Stimulated activated CD4-positive, alpha-beta T cell treated with anti-CD3 and anti-CD28 coated beads, Interleukin-4, amount 100 ng/mL, for 24 hours (primary cell): ENCODE measurements at places on chromosomes 3 and 15.

DNA sequence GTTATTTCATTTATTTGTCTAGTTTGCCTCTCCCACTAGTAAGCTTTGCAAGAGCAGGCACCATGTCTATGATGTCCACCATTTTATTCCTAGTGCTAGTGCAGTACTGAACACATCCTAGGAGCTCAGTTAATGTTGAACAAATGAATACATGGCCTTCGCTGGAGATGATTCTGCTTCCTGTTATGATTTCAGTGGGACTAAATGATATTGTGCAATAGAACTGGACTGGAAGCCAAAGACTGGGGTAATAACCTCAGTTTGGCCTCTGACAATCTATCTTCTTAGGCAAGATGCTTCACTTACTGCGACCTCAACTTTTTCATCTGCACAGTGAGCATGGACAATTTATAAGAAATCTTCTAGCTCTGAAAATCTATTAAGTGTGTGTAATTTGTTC is 191.3 kb downstream of the ADAMTSL3 start:
- no peak for DNase-seq

DNA sequence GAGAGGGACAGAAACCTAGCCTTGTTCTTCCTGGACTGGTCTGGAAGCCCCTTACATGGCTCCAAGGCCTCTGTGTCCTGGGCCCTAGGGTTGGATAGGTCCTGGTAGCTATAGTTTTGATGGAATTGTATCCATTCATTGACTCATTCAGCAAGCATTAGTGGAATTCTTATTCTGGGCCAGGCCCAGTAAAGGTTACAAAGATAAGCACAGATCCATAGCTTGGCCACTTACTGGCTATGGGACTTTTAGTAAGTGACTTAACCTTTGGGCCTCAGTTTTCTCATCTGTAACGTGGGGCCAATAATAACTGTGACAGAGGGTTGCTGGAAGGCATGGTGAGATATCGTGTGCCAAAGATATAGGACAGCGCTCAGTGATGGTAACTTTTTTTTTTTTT is 13.6 kb upstream of the DAG1 start:
- no peak for DNase-seq

DNA sequence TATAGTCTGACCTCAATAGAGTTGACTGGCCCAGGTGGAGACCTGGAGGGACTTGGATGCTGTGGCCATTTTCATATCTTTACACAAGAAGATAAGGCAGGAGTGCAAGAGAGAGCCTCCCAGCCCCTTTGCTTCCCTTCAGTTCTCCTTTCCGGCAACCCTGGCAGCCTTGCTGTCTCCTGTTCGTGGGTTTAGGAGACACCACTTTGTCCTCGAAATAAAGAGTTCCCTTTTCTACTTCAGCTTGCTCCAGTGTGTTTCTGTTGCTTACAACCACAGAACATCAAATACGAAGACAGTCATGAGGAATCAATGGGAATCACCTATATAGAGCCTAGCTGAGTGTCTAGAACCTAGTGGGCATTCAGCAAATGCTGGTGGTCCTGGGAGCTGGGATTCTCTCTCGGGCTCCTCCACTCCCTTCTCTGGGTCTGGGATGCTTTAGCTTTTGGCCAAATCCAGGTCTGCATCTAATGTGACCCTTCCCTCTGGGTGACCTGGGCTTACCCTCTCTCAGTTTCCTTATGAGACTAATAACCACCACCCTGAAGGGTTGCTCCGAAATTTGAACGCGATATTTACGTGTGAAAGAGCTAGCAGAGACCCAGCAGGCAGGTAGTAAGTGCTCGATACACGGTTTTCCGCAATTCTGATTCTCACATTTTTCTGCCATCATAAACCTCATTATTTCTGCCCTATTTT is 44.5 kb downstream of the PCSK6 start:
- no peak for DNase-seq

DNA sequence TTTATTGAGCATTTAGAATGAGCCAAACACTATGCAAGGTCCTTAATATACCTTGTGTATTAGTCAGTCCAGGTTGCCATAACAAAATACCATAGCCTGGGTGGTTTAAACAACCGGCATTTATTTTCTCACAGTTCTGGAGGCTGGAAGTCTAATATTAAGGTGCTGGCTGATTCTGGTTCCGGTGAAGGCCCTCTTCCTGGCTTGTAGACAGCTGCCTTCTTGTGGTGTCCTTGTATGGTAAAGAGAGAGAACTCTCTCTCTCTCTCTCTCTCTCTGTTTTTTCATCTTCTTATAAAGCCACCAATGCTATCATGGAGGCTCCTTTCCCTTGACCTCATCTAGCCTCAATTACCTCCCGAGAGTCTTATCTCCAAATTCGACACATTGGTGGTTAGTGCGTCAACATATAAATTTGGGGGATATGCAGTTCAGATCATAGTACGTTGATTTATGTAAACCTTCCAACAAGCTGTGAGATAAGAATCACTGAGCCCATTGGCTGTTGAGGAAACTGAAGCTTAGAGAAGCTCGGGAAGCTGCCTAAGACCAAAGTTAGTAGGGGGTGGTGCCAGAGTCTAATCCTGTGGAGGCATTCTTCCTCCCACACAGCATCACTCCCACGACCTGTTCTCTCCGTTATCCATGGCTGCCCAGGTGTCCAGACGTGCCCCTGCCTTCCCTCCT is 298.0 kb upstream of the PROK2 start:
- DNase-seq, result no peak

DNA sequence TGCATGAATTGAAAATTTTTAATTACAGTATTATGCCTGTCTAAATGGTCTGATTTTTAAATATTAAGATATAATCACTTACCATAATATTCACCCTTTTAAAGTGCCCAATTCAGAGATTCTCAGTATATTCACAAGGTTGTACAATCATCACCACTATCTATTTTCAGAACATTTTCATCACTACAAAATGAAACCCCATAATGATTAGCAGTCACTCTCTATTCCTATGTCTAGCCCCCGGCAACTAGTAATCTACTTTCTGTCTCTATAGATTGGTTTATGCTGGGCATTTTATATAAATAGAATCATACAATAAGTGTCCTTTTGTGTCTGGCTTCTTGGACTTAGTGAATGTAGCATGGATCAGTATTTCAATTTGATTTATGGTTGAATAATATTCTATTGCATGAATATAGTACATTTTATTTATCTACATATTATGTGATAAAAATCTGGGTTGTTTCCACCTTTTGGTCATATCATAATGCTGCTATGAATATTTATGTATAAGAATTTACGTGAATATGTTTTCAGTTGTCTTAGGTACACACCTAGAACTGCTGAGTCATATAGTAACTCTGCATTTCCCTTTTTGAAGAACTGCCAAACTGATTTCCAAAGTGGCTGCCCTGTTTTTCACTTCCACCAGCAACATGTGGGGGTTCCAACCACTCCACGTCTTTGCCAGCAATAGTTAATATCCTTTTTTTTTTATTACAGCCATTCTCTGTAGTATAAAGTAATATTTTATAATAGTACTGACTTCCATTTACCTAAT is 485.7 kb upstream of the ZNF385D start:
- DNase-seq, result no peak

GRCh38 chr3:126266291-126266840 is 86.0 kb upstream of the ALDH1L1 start:
- no peak for DNase-seq

DNA sequence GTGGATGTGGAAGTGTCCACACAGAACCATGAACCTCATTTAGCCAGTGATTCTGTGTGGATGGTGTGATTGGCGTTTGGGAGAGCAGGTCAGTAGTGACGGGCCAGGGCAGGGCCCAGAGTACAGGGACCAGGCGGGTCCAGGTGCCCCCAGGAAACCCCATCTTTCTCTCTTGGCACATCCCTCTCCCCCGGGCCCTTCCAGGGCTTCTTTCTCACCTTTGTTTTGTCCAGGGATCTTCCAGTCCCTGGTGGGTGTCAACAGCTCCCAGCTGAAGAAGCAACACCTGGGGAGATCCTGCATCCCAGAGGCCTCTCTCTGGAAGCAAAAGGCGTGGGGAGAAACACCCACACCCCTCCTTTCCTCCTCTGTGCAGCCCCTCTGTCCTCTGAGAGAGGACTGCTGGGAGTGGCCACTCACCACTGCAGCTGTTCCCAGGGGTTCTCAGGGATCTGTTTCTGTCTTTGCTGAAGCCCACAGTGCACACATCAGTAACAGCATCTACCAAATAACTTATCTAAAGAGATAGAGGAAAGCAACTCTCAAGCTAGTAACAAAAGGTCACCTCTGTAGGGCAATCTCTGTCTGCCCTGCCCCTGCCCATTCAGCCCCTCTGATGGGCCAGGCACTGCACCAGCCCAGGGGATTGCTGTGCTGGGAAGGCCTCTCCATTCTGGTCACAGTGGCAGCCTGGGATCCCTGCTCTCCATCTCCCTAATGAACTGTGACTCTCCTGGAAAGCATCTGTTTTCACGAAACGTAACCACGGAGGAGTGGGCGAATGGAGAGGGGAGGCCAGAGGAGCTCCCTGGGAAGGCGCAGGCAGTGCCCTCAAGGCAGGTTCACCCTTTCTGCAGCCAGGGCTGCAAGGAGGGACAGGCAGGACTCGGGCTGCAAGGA is 98.3 kb upstream of the ALDH1A3 start:
- no peak for DNase-seq

DNA sequence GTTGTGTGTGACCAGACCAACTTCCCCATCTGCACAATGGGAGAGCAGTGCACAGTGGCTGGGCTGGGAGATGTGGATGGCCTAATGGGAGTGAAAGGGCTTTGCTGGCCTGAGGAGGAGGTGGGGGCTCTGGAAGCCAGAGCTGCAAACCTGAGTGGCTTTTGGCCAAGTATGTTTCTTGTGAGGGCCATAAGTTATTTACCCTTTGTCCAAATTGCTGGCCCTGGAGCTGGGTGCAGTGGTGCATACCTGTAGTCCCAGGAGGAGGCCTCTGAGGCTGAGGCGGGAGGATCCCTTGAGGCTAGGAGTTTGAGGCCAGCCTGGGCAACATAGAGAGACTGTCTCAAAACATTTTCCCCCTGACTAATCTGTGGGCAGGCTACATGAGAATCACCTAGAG is 129.1 kb downstream of the WNT7A start:
- DNase-seq, result no peak

DNA sequence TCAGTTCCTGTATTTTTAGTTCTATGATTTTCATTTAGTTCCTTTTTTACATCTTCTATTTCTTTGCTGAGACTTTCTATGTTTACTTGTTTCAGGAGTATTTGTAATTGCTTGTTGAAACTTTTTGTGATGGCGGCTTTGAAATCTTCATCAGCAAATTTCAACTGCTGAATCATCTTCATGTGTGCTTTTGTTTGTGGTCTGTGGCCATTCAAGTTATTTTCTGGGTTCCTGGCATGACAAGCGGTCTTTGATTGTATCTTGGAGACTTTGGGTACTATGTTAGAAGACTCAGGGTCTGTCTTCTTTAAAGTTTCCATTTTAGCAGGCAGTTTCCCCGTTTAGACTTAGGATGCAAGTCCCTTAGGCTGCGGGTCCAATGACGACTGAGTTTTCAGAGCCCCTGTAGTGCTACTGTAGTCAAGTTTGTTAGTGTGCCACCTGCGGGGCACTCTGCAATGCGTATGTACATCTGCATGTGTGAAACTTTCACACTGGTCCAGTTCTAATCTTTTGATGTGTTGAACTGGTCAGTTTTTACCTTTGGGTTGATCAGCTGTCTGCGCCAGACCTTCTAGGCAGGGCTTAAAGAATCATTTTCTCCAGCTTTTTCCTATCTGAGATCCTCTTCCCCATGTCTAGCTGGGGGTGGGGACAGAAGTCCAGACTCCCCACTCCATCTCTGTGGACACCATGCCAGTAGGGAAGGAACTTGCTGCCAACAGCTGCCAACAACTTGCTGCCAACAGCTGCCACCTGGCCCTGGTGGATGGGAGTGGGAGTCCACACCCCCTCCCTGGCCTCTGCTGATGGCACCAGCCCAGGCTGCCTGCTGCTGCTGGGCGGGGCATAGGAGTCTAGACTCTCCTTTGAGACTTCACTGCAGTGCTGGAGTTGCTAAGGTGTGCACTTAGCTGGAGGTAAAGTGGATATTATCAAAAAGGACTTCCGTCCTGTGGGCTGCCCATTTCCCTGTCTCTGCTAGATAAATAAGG is 190.9 kb downstream of the TJP1 start:
- DNase-seq, result no peak

DNA sequence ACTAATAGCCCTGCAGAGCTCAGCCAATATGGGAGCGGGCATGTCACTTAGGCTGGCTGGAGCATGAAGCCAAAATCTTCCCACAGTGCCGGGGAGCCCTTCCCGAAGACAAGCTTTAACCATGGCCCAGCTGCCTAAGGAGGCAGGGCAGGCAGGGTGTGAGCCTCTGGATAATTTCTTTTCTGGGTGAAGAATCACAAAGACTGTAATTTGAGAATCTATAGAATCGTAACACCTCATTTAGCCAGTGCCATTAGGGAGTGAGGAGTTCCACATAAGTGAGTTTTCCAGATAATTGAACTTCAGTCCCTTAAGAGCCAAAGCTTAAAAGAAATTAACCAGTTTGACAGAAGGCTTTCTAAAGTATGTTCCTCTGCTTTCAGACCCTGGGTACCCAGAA is 40.2 kb upstream of the TLE3 start:
- DNase-seq, result no peak

GRCh38 chr3:107942244-107942643 is 148.6 kb downstream of the CD47 start:
- peak; percentile 54 for DNase-seq

DNA sequence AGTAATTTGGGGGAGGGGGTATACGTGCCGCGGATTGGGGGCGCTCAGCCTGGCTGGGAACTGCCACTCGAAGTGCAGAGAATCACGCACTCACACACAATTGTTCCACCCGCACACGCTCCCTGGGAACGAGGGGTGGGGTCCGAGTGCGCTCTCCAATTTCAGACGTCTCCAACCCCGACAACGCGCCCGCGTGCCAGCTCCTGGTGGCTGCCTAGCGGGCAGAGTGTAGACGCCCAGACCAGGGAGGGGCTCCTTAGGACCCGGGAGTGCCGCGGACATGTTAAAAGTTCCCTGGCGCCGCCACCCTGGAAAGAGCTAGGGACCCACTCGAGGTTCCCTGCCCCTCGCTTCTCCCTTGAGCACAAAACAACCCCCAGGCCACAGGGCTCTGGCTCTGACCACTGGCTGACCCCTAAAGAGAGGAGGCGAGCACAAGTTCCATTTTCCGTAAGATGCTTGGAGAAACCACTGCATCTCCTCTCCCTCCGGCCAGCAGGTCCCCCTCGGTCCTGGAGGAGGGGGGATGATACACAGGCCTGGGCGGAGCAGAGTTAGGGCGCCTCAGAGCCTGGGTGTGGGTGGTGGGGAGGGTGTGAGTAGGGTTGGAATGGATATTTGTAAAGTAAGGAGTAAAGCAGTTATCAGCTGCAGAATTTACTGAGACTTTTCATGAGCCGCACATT is 894 bp upstream of the ANKRD63 start:
- DNase-seq, result no peak

DNA sequence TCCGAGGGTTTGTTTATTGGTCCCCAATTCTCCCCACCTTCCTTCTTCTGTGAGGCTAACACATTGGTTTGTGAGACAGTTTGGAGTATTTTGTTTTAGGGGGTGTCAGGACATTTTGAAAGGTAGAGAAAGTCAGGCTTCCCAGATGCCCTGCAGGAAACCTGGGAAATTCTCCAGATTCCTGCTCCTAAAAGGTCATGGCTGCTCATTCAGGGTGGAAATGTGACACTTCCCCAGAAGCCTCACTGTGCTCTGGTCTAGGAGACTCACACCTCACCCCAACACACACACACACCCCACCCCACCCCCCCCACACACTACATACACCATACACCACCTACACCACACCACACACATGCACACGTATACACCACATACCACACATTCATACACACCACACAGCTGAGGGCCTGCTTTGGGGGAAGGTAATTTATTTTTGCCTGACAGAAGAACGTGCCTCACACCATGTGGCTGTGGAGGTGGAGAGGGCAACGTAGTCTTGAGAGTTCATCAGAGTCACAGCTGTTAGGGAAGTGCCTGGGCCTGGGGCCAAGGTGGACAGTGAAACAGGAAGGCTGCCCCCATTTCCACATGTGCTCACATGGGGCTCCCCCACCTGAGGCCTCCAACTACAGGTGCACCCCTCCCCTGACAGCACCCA is 40.4 kb upstream of the LIMD1 start:
- no peak for DNase-seq
